ENCODE measurements at places on chromosomes 6 and 20.

- no peak for DNase-seq
Observed at GRCh38 chr6:32941214-32941768, 463 bp upstream of the HLA-DMB start.

- DNase-seq, result peak; percentile 99
Observed at GRCh38 chr20:309841-310644, 12.7 kb downstream of the ZCCHC3 start.

- no peak for DNase-seq
Observed at GRCh38 chr6:84871925-84872324, 107.5 kb upstream of the TBX18 start.

DNA sequence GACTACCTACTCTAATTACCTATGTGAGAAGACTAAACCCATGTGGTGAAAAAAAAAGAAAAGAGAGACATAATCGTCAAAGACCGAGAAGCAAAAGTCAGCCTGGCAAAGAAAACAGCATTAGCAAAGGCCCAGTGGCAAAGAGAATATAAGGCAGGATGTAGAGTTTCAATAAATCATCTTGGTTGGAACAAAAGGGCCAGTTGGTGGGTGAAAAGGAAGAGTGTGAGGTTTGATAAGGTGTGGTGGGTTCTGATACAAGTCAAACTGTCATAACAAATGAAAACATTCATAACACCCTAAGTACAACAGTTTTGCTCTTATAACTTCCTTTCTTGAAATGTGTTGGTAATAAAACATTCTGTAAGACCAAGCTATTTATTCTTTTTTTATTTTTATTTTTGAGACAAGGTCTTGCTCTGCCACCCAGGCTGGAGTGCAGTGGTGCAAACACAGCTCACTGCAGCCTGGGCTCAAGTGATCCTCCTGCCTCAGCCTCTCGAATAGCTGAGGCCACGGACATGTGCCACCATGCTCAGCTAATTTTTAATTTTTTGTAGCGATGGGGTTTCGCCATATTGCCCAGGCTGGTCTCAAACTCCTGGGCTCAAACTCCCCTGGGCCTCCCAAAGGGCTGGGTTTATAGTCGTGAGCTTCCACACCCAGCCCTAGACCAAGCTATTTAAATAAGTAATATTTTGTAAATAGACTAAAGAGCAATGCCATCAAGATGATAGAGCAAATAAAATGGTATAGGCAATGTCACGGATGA lies 18.9 kb upstream of the GTF3C6 start:
- no peak for DNase-seq

GRCh38 chr20:24914388-24915241 lies 34.5 kb upstream of the CST7 start:
- DNase-seq, result no peak

DNA sequence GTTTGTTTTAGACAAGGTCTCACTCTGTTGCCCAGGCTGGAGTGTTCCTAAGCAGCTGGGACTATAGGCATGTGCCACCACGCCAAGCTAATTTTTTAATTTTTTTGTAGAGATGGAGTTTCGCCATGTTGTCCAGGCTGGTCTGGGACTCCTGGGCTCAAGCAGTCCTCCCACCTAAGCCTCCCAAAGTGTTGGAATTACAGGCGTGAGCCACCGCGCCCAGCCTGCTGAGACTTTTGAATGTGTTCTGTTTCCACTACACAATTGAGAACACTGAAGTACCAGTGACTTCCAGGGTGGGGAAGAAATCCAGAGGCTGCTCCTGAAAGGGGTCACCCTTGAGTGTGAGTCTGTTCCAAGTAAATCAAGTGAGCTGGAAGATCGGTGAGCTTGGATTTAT lies 81.3 kb upstream of the ARMC2 start:
- no peak for DNase-seq

GRCh38 chr6:84428300-84428907 lies 201.0 kb upstream of the CEP162 start:
- no peak for DNase-seq

DNA sequence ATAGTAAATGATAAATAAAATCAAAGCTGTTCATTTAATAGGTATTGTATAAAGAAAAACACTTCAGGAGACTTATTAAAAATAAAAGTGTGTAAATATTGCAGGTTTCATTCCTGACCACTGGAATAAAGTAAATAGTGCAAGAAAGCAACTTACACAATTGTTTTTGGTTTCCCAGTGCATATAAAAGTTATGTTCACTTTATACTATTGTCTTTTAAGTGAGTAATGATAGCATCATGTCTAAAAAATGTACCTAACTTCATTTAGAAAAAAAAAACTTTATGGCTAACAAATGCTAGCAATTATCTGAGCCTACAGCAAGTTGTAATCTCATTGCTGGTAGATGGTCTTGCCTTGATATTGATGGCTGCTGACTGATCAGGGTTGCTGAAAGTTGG lies 726.6 kb upstream of the POU3F2 start:
- DNase-seq, result no peak

- DNase-seq, result no peak
Observed at GRCh38 chr6:43103253-43103876, 27.3 kb downstream of the PTK7 start.

- no peak for DNase-seq
Observed at GRCh38 chr20:50083034-50083433, 29.9 kb downstream of the UBE2V1 start.

GRCh38 chr20:3728354-3728753 lies 4.1 kb upstream of the HSPA12B start:
- no peak for DNase-seq

DNA sequence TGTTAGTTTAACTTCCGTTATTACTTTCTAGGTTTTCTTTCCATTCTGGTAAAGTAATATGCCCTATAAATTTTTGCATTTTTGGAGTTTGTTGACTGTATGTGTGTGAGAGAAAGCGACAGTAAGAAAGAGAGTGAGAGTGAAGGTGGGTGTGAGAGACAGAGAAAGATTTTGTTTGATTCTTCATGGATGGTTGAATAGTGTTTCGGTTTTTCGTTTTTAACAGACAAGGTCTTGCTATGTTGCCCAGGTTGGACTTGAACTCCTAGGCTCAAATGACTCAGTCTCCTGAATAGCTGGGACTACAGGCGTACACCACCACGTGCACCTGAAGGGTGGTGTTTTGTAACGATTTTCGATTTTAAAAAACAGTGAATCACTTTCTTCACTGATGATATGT lies 329.1 kb upstream of the RUNX2 start:
- DNase-seq, result no peak

DNA sequence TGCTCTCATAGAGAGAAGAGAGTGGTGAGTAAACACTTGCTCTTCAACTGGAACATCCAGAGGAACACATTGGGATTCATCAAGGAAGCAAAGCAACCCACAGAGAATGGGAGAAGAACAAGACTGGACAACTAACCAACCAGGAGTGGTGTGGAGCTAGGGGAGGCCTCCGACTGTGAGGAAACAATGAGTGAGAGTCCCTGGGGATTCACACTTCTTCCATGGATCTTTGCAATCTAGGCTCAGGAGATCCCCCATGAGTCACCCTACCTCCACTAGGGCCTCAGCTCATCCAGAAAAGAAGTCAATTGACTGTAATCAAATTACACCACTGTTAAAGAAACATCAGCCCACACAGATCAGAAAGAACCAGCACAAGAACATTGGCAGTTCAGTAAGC lies 42.3 kb upstream of the CLVS2 start:
- no peak for DNase-seq

- no peak for DNase-seq
Observed at GRCh38 chr6:144265390-144265789, 19.7 kb upstream of the UTRN start.

GRCh38 chr6:7201732-7202541 lies 94.2 kb downstream of the RREB1 start:
- DNase-seq, result no peak

DNA sequence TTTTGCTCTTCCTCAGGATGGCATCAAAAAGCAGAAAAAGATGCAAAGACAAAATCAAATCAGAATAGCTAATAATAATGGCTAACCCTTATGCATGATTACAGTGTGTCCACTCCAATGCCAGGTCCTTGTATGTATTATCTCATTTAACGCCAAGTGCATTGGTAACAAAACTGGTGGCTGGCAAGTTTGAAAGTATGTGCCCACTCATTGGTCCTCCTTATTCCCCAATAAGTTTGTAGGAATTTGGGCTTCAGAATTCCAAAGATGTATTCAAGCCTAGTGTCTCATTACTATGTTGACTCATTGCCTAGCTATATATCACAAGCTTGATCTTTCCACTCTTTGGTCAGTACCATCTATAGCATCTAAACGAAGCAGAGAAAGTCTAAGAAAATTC lies 196.6 kb downstream of the GJA10 start:
- DNase-seq, result no peak

DNA sequence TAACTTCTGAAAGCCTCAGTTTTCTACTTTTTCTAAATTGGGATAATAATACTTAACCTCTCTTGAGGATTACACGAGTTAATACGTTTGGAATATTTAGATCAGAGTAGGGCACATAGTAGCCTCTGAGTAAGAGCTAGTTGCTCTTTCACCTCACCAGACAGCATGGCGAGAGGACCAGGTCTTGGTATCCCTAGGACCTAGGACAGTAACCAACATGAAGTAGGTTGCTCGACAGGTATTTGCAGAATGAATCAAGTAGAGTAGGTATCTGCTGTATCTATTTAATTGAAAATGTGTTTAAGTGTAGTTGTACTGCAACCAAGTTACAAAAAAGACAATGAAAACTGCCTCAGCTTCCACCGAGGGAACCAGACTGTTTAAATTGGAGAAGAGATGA lies 1.4 kb downstream of the CDC5L start:
- DNase-seq, result no peak

DNA sequence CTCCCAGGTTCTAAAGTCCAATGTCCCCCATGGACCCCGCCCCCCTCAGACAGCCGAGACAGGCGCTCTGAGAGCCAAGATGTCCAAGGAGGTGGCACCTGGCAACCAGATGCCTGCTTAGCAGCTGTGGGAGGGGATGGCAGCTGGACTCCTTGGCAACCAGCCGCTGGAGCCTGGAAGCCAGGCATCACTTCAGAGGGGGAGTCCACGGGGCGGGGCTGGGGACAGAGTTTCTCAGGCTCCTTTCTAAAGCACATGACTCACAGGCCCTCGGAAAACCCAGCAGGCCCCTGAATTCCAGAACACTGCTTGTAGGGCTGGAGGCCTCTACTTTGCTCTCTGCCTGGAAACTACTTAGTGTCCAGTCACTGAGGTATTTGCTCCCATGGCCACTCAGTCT lies 51.5 kb downstream of the PREX1 start:
- DNase-seq, result peak; percentile 63

- peak; percentile 29 for DNase-seq
Observed at GRCh38 chr6:20186981-20187380, 25.3 kb downstream of the MBOAT1 start.

DNA sequence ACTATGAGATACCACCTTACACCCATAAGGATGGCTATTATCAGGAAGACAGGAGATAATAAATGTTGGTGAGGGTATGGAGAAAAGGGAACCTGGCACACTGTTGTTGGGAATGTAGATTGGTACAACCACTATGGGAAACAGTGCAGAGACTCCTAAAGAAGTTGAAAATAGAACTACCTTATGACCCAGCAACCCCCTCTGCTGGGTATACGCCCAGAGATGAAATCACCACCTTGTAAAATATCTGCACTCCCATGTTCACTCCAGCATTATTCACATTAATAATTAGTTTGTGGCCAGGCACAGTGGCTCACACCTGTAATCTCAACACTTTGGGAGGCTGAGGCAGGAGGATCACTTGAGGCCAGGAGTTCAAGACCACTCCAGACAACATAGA lies 26.8 kb downstream of the ZBTB9 start:
- DNase-seq, result no peak

GRCh38 chr20:62122654-62123449 lies 577 bp downstream of the LSM14B start:
- DNase-seq, result no peak

DNA sequence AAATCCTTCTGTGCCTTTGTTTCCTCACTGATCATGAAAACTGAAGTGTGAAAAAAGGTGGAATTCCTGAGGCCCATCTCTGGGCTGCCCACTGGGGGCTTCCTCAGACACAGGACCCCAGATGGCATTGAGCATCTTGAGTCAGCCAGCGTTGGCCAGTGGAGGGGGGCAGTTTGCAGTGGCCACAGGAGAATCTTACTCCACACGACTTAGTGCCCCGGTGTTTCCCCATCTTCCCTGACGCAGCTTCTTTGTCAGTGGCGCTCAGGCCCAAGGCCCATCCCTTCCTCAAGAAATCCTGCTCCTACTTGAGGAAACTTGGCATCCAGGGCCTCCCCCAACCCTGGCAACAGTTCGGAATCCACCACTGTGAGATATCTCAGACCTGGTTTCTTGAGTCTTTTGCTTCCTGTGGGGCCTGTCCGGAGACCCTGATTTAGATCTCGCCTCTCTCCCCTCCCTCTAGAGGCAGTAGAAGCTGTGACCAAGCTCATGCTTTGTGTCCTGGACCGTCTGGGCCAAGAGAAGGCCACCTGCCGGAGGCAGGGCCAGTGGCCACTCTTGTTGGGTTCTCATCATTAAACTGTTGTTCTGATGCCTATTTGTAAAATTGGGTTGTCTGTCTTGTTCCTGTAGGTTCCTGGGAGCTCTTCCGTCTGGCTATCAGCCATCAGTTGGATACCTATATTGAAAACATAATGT lies 20.2 kb upstream of the DLGAP4 start:
- DNase-seq, result no peak

GRCh38 chr20:31974951-31975487 lies 7.1 kb downstream of the XKR7 start:
- DNase-seq, result no peak

DNA sequence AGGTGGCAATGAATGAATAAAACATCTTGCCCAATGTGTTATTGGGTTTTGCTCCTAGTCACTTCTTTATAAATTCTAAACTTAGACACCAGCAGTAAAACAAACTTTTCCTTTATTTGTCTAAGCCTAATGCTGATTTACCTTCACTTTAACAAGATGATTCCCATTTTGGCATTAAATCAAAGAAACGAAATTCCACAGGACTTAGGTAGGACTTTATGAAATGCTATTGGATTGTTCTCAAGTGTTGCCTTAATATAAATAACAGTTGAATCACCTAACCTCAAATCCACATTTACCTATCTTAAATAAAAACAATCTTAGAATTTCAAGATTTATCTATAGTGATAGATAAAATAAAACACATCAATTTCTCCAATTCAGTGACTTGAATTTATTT lies 831.8 kb downstream of the EPHA7 start:
- no peak for DNase-seq

Measured in AG09319 (cell line).